ENCODE measurements at places on chromosomes 12 and 14.

GRCh38 chr12:111034886-111035577 lies 114.7 kb upstream of the MYL2 start:
- DNase-seq = peak; percentile 32

DNA sequence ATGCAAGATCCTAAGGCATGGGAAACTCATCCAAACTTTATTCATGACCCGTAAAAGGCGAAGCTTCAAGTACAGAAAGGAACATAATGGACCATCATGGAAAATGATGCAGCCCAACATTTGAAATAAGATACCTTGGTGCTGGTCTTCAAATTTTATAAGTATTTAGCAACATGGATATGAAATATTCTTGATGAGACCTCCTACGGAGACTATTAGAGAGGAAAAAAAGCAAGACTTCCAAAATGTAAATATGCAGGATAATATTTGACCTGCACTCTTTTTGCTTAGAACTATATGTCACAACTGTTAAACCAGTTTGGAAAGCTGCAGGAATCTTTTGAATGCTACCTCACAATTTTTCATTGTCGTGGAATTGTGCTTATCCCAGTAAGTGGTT lies 168.8 kb upstream of the ARID2 start:
- no peak for DNase-seq

DNA sequence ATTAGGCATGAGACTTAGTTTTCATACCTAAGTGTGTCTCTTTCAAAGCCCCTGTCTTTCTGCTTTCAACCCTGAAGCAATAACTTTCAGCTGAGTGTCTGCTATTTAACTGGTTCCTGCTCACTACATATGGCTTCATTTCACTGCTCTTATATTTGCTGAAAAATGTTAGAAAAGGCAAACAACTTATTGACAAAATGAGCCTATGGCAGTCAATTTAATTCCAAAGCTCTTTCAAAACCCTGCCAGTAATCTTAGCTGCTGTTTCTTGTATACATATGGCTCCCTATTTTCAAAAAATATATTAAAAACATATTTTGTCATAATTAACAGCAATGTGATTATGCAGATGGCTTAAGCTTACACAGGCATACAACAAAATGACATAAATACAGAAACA lies 334.1 kb upstream of the MGAT4C start:
- DNase-seq = no peak

GRCh38 chr12:54352022-54352531 lies 12.2 kb downstream of the GPR84 start:
- DNase-seq = peak; percentile 75

- DNase-seq = no peak
These were observed 1.6 kb downstream of the ART4 start for GRCh38 chr12:14841761-14842160.

GRCh38 chr12:115191342-115191741 lies 507.4 kb upstream of the TBX3 start:
- no peak for DNase-seq

- DNase-seq = no peak
These were observed 539.7 kb downstream of the AACS start for GRCh38 chr12:125604976-125605375.

GRCh38 chr14:74973003-74973653 lies 17.7 kb upstream of the PGF start:
- DNase-seq = no peak

DNA sequence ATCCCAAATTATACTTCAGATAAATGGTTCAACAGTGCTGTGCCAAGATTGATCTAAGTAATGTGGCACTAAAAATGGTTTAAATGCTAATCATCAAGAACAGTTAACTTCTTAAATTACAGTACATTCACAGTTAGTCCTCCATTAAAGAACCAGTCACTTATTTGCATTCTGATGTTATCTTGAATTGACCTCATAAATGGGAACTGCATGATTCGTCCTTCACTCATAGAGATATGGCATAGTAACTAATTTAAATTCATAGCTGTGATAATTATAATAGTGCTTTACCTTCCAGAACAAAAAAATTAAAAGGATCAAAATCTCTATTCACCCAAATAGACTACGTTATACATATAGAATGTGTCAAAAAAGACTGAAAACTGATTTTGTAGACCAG lies 61.1 kb downstream of the COCH start:
- DNase-seq = no peak

DNA sequence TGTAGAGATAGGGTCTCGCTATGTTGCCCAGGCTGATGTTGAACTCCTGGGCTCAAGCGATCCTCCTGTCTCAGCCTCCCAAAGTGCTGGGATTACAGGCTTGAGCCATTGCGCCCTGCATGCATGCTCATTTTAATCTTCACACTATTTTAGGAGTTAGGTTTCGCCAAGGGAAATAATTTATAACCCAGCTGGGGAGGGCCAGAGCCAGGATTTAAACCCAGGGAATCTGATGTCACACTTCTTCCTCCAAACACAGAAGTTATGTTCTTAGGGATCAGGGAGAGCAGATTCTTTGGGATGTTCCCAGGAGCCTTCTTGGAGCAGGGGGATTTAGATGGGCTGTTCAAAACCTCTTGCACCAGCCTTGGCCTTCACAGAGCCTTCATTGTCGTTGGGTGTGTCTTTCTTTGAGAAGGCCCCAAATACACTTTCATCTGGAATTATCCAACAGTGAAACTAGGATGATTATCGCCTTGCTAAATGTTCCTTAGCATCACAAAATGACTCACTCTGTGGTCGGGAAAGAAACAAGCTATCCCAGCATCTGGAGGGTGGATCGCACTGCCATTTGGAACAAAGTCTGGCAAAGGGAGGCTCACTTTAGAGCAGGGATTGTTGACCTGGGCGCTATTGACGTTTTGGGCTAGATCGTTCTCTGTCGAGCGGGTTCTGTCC lies 8.2 kb upstream of the PPP1CC start:
- no peak for DNase-seq

- DNase-seq = no peak
These were observed 144.0 kb upstream of the PLEKHG7 start for GRCh38 chr12:92558806-92559205.

DNA sequence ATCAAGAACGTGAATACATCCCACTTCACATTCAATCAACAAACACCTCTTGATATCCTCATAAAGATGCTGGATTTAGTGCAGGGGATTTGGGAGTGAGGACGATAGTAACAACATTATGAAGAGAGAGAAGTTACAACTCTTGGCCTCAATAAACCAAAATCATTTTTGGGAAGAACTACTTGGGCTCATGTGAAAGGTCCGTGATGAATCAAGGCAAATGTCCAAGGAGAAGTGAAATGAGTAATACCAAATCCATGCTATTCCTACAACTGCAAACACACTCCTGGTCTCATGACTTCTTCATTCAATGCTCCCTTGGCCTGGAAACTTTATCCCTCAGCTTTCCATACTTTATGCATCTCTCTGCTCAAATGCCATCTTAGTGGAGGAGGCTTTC lies 162.0 kb upstream of the LMNTD1 start:
- no peak for DNase-seq

DNA sequence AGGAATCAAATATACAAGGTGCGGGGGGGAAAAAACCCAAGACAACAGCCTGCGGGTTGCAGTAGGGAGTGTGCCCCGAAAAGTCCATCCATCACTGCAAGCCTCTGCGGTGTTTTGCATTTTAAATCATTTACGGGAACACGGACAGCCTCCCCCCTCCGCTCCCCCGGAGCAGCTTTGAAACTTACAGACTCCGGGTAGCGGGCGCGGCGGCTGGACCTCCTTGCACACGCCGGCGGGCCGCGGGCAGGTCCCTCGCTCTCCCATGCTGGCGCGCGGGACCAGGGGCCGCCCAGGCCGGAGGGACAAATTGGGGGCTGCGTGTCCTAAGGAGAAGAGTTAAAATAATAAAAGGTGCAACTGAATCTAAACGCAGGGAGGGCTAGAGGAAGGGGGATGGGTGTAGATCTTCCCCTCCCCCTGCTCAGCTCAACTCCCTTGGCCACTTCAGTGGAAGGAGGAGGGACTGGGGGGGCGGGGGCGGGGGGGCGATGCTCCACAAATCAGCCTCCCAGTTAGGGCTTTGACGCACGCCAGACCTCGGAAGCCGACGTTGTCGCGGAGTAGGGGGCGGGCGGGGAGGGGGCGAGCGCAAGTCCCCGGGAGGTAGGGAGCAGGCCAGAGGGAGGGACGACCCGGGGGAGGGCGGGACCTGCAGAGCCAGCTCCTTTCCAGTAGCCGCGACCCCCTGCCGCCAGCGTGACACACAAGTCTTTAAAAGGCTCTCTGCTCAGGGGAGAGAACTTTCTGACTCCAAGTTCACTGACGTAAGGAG lies at the start of gene KCNJ8:
TSS of gene KCNJ8 (minus strand) at position 349 of the 775 bp plus-strand sequence. CDS start 1,090 bp downstream, outside the sequence.
- peak; percentile 97 for DNase-seq

GRCh38 chr12:75471902-75472890 lies 8.4 kb upstream of the GLIPR1 start:
- DNase-seq = no peak

- DNase-seq = no peak
These were observed 25.3 kb downstream of the DTX1 start for GRCh38 chr12:113081873-113082272.

GRCh38 chr14:52949711-52950409 lies 990 bp downstream of the FERMT2 start:
- DNase-seq = peak; percentile 29

GRCh38 chr12:1773937-1774655 lies 46.3 kb upstream of the LRTM2 start:
- DNase-seq = no peak

DNA sequence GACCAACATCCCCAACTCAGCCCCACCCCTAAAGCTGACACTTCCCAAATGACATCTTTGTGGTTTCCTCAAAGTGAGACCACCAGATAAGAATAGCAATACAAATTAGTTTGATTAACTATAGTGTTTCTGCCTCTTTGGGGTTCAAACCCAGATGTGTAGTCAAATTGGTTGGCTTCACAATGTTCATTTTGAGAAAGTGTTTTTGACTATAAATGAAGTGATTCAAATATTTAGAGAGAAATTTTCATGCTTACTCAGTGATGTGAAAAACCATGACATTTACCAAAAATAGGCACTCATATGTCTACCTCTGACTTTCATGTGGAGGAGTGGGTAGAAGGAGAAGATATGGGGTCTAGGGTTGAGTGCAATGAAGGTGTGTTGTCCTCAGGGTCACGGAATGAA lies 218.4 kb downstream of the BCAT1 start:
- DNase-seq = no peak

GRCh38 chr12:27900920-27901879 lies 71.3 kb downstream of the PTHLH start:
- DNase-seq = no peak

DNA sequence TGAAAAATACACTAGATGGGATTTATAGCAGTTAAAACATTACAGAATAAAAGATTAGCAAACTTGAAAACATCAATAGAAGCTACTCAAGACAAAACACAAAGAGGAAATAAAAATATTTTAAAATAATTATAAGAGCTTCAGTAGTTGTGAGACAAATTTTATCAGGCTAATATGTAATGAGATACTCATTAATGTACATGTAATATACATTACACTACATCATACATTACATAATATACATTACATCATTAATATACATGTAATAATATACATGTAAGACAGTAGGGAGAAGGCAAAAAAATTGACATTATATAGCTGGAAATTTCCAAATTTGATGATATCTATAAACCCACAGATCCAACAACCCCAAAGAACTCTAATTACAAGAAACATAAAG lies 249.4 kb upstream of the HMGA2 start:
- DNase-seq = no peak

- no peak for DNase-seq
These were observed 177.9 kb downstream of the FOXA1 start for GRCh38 chr14:37417151-37417550.

GRCh38 chr12:70590051-70590450 lies 47.2 kb downstream of the PTPRB start:
- DNase-seq = peak; percentile 76

- DNase-seq = no peak
These were observed 71.1 kb downstream of the USP15 start for GRCh38 chr12:62331306-62331705.

GRCh38 chr12:105993766-105994555 lies 144.8 kb downstream of the NUAK1 start:
- DNase-seq = no peak

DNA sequence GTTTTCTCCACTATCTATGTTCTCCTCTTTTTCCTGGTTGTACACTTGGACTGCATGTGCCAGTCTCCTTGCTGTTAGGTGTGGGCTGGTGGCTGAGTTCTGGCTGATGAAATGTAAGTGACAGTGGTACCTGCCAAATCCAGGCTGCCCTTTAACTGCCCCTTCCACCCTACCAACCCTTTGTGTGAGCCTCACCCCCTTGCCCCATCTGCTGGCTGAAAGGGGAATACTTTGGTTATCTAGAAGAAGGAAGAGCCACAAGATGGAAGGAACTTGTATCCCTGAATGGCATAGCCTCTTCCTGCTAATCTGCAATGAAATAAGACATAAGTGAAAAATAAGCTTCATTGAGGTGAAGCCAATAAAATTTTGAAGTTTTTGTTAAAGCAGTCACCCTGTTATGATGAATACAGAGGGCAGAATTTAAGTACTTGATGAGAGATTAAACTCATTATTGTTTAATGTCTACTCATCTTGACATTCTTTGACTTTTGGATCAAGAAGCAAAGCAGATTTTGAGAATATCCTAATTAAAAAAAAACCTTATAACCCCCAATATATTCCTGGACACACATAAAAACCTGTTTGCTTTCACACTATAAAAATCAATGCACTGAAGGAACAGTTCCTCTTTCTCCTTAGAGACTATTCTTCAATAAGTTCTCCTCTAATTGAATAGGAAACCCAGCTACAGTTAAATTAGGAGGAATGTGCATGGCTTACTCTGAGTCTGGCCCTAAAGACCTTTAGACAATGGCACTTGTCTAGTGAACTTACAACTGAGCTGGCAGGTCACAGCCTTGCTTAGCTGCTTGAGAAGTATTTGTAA lies 262.6 kb upstream of the BTG1 start:
- DNase-seq = peak; percentile 70

DNA sequence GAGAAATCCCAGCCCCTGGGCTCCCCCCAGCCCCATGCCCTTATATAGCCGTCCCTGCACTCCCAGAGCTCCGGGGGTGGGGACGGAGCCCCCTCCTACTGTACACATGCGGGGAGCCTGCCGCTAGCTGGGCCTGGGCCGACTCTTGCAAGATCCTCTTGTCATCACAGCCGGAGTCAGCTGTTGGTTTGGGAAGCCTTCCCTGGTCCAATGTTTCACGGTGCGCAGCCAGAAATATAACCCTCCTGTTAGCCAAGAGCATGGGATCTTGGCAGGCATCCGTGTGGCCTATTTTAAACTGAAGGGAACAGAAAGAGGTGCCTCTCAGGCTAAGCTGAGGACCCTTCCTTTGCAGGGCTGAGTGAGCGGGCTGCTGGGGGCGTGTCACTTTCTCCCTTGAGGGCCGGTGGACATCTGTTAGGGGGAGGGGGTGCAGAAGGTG lies 175.3 kb downstream of the TSPAN9 start:
- no peak for DNase-seq

DNA sequence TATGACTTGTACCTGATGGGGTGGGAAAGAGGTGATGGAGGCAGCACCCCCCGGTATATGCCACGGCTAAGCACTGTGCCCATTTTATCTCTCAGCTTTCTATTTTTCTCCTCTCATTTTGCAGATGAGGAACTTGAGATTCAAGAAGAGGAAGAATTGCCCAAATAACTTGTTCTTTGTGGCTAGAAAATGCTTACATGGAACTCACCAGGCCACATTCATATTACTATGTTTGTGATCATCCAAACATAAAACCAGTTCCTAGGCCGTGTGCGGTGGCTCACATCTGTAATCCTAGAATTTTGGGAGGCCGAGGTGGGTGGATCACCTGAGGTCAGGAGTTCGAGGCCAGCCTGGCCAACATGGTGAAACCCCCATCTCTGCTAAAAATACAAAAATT lies 14.5 kb upstream of the PSMD9 start:
- no peak for DNase-seq
